ENCODE measurements at places on chromosomes 5 and 9.

- DNase-seq = no peak
Observed at GRCh38 chr9:123350590-123351310, 5.2 kb upstream of the CRB2 start.

DNA sequence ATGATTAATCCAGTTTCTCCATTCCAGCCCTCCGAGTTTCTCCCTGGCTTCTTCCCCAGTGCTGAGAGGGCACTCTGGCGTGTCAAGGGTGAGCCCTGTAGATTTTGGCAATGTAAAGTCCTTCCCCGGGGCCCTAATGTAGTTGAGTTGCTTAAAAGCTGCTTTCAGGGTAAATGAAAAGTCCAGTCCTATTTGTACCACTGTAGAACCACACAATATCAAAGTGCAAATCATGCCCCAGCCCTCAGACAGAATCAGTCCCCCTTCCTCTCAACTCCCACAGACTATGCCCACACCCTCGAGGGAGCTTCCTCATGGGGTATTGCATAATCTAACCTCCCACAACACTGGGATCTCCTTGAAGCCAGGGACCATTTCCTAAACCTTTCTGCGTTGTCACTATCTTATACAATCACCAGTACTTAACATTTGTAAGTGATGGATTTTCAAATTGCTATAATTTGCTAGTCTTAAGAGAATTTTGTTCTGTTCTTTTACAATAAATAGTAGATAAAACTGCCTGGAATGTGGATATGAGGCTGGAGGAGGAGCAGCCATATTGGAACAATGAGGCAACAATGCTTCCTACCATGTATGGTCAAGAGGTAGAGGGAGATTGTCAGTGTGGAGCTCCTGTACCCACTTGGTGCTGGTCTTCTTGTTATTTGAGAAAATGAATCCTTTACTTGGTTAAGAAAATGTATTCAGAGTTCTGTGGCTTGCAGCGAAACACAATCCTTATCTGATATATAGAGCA, 34.4 kb downstream of the ZNF366 start:
- DNase-seq = no peak

DNA sequence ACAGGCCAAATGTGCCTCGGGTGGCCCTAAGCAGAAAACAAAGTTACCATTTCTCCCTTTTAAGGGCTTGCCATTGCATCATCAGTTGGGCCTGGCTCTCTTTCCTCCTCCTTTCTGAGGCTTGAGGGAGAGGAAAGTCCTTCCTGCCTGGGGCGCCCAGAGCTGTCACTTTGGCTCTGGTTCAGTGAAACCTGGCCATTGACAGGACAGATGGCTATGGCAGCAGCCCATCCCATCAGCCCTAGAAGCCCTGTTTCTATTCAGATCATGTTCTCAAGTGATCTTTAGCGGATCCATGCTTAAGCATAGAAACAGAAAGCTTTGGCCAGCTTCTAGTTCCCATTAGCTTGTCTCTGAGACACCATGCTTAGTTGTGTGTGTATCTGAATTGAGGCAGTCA, 293.4 kb downstream of the YTHDC2 start:
- DNase-seq = no peak

GRCh38 chr9:70255486-70255885, 3.3 kb upstream of the SMC5 start:
- no peak for DNase-seq

DNA sequence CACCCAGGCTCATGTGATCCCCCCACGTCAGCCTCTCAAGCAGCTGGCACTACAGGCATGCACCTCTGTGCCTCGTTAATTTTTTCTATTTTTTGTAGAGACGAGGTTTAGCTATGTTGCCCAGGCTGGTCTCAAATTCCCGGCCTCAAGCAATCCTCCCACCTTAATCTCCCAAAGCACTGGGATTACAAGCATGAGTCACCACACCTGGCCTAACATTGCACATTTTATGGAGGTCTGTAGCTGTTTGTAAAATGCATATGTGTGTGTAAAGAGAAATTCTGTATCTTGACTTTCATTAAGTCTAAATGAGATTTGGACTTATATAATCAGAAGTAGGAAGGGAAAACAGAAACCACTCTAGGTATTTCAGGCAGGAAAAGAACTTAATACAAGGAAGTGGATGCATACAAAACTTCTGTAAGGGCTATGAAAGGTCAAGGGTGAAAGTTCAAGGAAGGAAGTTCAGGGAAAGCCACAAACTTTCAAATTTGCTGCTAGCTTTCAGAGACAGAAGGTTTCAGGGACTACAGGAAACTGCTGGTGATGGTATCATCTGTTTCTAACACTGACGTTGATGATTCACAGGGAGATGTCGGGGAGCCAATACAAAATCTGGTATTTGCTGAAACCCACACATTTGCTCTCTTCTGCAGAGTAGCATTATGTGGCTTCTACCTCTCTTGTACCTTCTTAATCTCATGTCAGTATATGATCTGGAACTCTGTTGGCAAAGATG, 209.4 kb downstream of the PIK3R1 start:
- DNase-seq = no peak

GRCh38 chr5:84362061-84362720, 22.5 kb downstream of the EDIL3 start:
- DNase-seq = no peak

DNA sequence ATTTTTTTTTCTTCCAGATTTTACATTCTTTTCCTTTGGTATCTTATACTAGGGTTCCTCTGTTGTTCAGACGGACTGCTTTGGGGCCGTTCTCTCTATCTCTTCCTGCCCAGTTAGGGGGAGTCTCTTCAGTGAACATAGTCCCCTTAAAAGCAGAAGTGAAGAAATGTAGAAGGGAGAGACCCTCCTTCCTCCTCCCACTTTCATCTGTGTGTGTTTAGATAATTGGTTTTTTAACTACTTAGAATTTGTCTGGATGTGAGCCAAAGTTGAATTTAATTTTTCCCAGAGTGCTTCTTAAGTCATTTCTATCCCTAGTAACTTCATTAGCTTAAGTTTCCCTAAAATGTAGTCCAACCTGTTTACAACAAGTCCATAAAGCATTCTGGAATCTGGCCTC, 167.5 kb downstream of the HACD4 start:
- DNase-seq = no peak

GRCh38 chr9:129916707-129917106, 81.4 kb downstream of the USP20 start:
- DNase-seq = no peak

- DNase-seq = no peak
Observed at GRCh38 chr9:98121058-98121457, 2.0 kb upstream of the TRIM14 start.

DNA sequence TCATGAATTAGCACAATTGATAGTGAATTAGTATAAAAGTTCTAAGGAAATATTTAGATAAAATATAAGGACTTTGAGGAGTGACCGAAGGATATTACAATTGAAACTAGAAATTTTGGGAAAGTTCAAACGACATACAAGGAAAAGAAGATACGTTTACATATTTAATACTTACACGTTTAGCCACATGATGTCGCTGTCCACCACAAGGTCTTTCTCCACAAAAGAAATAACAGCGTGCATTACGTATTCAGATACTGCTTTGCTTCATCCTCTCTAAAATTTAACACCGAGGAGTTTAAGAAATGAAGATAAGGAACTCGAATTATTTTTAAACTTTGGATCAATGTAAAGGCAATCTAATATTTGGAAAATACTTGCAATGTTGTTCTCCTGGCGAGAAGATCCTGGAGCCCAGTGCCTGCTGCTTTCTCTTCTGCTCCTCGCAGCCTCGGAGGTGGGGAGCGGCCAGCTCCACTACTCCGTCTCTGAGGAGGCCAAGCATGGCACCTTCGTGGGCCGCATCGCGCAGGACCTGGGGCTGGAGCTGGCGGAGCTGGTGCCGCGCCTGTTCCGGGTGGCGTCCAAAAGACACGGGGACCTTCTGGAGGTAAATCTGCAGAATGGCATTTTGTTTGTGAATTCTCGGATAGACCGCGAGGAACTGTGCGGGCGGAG, at the start of gene PCDHA3:
TSS of gene PCDHA3 (plus strand) at position 242 of the 678 bp plus-strand sequence.
- no peak for DNase-seq

DNA sequence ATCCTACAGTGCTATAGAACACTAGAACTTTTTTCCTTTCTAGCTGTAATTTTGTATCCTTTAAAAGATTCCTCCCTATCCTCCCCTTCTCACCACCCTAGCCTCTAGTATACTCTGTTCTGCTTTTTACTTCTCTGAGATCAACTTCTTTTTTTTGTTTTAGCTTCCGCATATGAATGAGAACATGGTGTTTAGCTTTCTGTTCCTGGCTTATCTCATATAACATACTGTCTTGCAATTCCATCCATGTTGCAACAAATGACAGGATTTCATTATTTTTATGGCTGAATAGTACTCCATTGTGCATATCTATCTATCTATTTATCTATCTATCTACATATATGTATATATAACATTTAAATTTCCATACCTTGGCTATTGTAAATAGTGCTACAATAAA, 126.0 kb upstream of the MAN2A1 start:
- DNase-seq = no peak

DNA sequence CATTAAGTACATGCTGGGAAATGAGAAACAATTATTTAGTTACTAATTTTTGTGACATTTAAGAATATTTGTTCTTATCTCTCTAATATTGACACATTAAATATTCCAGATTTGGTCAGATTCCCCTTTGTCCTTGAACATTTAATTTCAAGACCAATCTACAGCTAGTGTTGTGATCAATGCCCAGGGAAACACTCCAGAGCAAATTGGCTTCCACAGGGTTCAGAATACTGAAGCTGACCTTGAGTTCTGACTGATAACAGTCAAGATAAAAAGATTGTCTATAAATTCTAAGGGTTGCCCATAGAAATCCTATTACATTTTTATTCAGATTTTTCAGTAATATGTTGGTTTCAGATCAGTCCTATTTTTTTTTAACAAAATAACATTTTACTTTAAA, 31.3 kb downstream of the ZFYVE16 start:
- DNase-seq = no peak

DNA sequence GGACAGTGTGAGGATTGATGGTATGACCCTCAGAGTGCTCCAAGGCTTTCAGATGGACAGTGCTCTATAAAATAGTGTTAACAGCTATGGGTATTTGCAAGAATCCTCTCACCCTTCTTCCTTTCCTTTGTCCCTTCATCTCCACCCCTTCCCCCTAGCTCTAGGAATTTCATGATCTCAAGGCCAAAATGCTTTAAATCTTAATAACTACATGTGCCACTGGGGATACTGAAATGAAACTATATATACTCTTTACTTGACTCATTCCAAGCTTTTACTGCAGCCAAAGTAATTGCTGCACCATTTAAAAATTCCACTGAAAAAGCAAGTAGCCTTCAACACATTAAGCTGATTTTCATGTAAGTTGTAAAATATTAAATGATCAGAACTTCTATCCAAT, 361.6 kb upstream of the SLC30A5 start:
- DNase-seq = no peak
